Right ventricle myocardium superior (tissue), 1 donor: ENCODE measurements at places on chromosomes 4 and X. TPM values are rescaled to one million over a fixed set of nuclear protein-coding genes. Genes with fewer than 3 reads are reported as not detected.

GRCh38 chr4:21102667-21103066, 402.4 kb downstream of the PACRGL start:
- no peak for DNase-seq

DNA sequence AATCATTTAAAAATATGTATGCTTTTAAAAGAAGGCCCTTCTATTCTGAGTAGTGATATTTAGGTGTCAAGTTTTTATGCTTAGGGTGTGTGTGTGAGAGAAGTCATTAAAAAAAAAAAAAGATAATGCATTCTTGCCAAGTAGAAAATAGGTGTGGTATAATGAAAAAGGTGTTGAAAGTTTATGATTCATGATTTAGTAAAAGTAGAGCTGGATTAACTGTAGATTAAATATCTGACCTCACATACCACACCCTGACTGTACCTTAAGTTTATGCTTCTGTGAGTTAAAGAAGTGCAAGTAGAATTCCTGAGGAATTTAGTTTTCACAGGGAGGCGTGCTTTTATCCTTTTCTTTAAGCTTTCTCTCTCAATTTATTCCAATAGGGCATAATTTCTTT, 71.1 kb downstream of the BMPR1B start:
- no peak for DNase-seq

GRCh38 chrX:39601231-39602177, 496.3 kb downstream of the BCOR start:
- DNase-seq: no peak

DNA sequence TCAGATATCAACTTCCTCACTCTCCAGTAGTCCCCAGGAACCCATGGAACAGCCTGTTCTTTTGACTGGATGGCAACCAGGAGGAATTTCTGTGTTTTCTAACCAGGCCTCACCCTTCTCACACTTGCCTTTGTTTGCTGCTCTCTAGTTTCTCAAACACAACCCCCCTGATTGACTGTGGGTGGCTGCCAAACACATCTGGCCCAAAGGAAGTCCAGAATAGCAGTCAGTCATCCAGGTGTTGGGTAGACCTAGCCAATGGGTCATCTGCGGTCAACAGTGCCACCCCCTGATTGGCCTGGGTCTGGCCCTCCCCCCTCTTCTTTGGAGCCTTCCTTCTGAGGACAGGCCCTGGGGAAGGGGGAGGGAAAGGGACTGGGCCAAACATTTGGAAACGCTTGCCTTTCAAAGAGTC, 53.7 kb downstream of the MSX1 start:
- DNase-seq: peak; percentile 57

ESX1 gene
- total RNA-seq: not detected

OTUD6A gene
- not detected for total RNA-seq
